ENCODE measurements at places on chromosomes 11 and 22.

DNA sequence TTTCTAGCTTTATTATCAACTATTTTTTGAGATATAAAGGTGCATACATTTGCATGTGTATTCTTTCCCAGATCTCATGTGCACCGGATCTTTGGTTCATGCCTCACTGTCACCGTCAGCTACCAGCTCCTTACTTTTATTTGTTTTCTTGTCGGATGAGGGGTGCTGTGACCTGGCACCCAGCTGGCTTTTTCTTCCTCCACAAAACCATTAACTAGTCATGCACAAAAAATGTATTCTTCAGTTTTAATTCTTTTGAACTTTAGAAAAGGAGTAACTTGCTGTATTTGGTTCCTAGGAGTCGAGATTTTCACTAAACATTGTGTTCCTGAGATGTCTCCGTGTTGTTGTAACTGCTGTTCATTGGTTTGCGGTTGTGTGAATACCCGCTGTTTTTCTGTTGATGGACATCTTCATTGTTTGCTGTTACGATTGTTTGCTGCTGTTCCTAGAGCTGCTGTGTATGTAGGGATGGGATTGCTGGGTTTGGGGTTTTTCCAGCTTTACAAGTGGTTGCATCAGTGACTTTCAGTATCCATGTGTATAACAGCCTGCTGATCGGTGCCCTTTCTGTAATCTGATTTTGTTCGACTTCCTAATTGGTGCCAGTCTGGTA lies 39.4 kb downstream of the MOV10L1 start:
- DNase-seq, result no peak

DNA sequence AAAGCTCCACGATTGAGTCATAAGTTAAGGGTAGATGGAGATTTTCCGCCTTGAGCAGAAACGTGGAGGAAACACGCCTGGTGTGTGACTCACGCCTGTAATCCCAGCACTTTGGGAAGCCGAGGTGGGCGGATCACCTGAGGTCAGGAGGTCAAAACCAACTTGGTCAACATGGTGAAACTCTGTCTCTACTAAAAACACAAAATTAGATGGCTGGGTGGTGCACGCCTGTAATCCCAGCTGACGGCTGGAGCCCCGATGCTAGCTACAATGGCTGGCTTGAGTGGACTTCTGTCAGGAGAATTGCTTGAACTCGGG lies 17.3 kb upstream of the DGCR8 start:
- DNase-seq, result peak; percentile 66

GRCh38 chr11:16942342-16942741 lies 71.9 kb downstream of the PLEKHA7 start:
- DNase-seq, result no peak

DNA sequence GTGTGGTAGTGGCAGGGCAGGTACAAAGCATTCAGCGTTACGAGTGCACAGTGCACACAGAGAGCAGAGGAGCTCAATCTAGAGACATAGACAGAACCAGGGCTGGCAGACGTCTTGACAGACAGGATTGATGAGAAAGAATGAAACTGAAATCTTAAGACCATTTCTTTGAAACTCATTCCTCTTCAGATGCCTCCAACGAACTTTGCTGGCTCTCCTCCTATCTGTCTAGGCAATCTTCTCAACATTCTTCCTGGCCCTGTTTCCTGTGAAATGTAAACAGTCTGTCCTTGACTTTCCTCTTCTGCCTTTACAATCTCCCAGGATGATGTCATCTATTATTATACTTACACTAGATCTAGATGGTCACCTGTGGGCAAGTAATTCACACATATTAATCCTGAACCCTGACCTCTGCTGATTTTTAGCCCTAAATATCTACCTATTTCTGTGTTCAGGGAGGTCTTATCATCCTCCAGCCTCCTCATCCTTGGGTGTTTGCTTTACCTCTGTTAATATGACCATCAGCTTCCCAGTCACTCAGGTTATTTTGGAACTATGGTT lies 119.5 kb downstream of the ENTHD1 start:
- no peak for DNase-seq

DNA sequence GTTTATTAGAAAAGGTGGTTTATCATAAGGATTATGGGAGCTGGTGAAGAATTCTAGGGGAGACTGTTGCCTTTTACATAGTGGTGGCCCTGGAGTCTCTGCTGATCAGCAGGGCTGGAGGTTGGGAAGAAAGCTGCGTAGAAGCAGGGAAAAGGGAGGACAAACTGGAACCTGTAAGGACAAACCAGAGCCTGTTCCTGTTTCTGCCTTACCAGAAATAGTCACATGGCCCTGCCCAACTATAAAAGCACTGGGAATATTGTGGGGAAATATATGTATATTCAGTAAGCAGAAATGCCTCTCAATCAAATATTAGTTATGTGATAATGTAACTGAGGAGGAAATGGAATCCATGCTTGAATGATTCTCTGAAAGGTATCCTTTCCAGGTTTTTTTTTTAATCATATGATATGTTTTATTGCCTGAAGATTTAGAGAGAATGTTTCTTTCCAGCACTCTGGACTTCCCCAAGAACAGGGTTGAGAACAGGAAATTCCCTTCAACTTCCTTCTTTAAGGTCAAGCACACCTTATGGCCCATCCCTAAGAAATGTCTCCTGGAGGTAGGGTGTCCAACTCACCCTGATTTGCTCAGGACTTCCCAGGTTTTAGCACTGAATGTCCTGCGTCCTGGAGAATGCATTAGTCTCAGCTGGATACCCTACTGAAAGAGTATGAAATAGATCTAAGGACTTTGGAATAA lies 33.9 kb upstream of the SCUBE2 start:
- DNase-seq, result no peak

- DNase-seq, result no peak
These were observed 27.8 kb downstream of the YWHAH start for GRCh38 chr22:31972180-31972579.

GRCh38 chr11:128194216-128194615 lies 393.1 kb downstream of the ETS1 start:
- DNase-seq, result no peak

DNA sequence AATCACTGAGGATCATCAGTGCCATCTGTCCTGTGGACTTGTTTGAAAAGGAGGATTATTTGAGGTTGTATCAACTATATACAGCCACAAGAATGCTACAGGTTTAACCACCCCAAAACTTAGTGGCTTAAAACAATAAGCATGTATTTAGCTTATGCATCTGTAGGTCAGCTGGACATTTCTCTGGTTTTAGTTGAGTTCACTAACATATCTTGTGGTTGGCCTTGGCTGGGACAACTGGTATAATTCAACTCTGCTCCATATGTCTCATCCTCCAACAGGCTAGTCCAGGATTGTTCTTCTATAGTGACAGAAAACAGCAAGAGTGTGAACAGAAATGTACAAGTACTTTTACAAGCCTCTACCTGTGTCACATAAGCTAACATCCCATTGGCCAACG lies 49.9 kb upstream of the SOX6 start:
- no peak for DNase-seq

GRCh38 chr11:11777897-11778296 lies 63.9 kb upstream of the USP47 start:
- no peak for DNase-seq

- DNase-seq, result no peak
These were observed 16.0 kb downstream of the HDHD5 start for GRCh38 chr22:17143101-17143500.

- DNase-seq, result no peak
These were observed 42.0 kb downstream of the TCF20 start for GRCh38 chr22:42228483-42228882.

GRCh38 chr11:9639985-9640384 lies 23.9 kb upstream of the SWAP70 start:
- no peak for DNase-seq

DNA sequence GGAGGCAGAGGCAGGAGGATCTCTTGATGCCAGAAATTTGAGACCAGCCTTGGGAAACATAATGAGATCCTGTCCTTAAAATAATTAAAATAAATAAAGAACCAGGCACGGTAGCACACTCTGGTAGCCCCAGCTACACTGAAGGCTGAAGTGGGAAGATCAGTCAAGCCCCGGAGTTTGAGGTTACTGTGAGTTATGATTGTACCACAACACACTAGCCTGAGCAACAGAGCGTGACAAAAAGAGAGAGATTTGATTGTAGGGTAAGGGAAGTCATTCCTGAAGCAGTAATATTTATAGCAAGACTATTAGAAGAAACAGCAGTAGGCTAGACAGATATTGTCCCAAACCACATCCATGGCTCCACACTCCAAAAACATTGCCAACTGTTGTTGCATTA lies 1408.4 kb upstream of the TENM4 start:
- DNase-seq, result no peak

DNA sequence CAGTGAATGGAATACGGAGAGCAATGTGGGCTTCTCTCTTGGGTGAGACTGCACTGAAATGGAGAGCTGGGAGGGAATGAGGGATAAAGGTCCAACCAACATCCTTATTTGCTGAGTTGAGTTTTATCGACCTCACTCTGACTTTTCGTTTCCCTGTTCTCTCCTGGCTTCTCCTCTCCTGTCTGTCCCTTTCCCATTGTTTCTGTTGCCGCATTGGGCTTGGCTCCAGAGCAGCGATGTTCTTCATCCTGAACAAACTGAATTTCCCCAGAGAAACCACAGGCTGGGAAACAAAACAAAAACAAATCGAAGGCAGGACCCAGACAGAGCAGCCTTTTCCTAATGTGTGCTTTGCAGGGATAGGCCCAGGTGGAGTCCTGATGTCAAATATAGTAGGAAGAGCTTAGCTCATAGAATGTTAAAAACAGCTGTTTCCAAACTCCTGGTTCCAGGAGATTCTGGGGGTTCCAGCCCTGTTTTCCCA lies 30.0 kb downstream of the MOV10L1 start:
- no peak for DNase-seq

GRCh38 chr11:21588754-21589153 lies 604.1 kb upstream of the ANO5 start:
- no peak for DNase-seq

Measured in foreskin keratinocyte (primary cell).